ENCODE measurements at places on chromosomes 5 and 9. TPM values are rescaled to one million over a fixed set of nuclear protein-coding genes. Genes with fewer than 3 reads are reported as not detected.

Gene GDA
- 0.08 TPM for total RNA-seq

Gene PTGDS
- 133 TPM for total RNA-seq

GRCh38 chr5:119390404-119390803, 34.6 kb downstream of the TNFAIP8 start:
- peak overlapping the region; percentile 61 for H3K27ac ChIP-seq
- DNase-seq, result no peak
- no peaks in the 10 kb centered on the region for H3K36me3 ChIP-seq
- H3K4me3 ChIP-seq, result no peak overlapping the region
- H3K27me3 ChIP-seq, result no peaks in the 10 kb centered on the region

- DNase-seq, result peak; percentile 89
- no peaks in the 10 kb centered on the region for H3K27me3 ChIP-seq
- peak overlapping the region; percentile 96 for H3K27ac ChIP-seq
- H3K4me1 ChIP-seq, result peaks cover 57% of the 10 kb centered on the region
- H3K4me3 ChIP-seq, result peak overlapping the region; percentile 48
Measured at GRCh38 chr9:129884220-129885017, 49.2 kb downstream of the USP20 start.
